Smooth muscle cell of the brain vasculature (primary cell): ENCODE measurements at places on chromosomes 1 and 21.

GRCh38 chr1:97144527-97144926, 422.9 kb downstream of the PTBP2 start:
- no peak for DNase-seq

- DNase-seq = no peak
These were observed 15.9 kb upstream of the IFNAR1 start for GRCh38 chr21:33308586-33309490.

DNA sequence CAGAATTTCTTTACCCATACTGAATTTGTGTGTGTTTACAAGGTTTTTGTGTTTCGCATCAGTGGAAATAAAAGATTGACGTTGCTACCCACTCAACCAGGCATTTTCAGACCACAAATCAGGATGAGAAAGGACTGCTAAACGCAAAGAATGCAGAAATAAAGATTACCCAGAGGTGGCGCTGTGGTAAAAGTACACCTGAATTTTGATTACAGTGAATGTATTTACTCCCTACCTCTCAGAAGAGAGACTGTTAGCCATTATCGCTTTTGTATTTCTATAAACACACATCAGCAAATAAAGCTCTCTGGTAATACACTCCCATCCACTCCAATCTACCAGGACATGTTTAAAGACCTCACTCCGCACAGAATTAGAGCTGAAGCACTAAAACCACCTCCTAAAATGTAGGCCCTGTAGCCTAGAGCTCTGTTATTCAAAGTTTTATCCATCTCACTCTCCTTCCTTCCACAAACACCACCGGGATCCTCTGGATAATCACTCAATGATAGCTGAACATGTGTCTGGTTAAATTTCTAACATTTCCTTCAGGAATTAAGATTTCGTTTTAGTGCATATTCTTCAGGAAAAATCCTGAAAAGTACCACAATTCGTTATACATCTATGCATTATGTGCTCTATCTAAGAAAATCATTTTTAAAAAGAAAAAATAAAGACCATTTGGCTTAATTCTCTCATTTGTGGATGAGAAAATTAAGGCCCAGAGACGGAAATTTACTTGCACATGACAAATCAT, 2.5 kb upstream of the LMO4 start:
- no peak for DNase-seq

- no peak for DNase-seq
These were observed 13.1 kb upstream of the FCER1A start for GRCh38 chr1:159289060-159289459.

GRCh38 chr1:201810466-201811216, 18.3 kb upstream of the IPO9 start:
- DNase-seq = no peak

DNA sequence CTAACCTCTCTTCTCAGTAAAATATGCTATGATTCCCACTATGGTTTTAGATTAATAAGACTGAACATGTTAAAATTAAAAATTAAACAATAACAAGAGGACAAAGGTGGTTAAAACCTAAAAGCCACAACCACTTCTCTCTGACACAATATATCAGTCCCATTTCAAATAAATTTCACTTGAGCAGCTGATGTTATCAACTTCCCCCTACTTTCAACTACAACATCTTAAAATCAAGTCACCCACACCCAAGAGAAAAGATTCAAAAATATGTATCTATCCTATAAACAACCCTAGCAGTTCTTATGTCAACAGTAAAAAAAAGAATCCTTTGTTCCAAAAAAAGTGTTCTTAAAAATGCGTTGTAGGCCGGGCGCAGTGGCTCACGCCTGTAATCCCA, 7.5 kb downstream of the PUM1 start:
- no peak for DNase-seq

- no peak for DNase-seq
These were observed 76.1 kb downstream of the AGO3 start for GRCh38 chr1:36006941-36007500.

DNA sequence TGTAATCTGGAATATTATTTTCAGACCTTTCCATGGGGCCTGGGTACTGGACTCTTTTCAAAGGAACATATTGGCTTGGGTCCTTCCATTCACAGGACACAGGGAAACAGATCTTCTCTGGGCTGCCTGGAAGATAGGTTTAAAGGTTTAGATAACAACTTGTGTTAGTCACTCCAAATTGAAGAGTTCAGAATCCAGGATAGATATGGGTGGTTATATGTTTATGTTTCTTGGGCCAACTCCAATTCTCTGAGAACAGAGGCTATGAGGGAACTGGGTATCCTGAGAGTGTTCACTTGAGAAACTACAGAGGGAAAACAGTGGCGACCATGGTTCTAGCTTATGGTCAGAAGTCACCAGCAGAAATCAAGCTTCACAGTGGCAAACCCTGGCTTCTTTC, 8.7 kb upstream of the PIGM start:
- DNase-seq = no peak

DNA sequence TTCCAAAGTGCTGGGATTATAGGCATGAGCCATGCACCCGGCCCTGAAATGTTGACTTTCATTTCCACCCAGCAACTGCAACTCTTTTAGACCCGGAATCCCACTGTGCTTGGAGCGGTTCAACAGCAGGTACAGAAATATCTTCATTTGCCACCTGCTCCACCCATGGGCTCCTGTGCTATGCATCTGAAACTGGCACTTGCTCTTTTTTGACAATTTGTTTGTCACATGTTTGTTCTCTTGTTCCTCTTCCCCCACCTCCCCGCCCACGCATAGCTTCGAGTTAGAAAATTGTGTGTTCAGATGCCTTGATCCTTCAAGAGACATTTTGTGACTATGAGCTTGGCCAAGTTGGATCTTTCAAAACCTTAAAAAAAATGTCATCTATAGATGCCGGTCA, 2.4 kb upstream of the IFNLR1 start:
- no peak for DNase-seq

- no peak for DNase-seq
These were observed 357.6 kb downstream of the TGFB2 start for GRCh38 chr1:218702775-218703174.

DNA sequence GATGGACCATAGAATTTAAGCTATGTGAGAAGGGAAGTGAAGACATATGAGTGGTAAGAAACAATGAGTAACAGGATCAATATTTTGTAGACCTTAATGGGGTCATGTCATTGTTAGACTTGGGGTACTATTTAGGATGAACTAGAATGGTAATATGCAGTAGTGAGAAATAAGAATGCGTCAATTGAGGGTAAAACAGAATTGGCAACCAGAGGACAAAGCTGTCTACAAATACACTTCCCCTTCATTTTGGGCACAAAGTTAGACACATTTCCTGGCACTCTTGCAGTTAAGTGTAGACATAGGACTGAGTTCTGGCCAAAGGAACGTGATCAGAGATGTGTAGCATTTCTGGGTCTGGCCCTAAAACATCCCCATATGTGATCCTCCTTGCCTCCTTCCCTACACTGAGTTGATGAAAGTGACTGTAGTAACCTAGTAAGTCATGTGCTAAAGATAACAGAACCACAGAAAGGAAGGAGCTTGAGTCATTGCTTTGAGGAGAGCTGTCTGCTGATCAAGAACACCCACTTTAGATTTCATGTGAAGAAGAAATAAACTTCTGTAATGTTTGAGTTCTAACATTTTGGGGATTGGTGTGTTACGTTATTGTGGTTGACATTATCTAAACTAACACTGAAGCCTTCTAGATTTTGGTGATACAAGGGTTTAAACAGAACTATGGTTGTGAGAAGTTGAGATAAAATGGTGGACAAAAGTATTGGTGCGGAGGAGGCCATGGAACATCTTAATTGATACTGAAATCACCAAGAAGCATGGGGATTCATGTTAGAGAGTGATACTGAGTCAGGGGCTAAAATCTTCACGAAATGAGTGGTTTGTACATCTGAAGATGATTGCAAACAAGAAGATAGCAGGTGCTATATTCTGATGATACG, 41.7 kb downstream of the CD55 start:
- no peak for DNase-seq

DNA sequence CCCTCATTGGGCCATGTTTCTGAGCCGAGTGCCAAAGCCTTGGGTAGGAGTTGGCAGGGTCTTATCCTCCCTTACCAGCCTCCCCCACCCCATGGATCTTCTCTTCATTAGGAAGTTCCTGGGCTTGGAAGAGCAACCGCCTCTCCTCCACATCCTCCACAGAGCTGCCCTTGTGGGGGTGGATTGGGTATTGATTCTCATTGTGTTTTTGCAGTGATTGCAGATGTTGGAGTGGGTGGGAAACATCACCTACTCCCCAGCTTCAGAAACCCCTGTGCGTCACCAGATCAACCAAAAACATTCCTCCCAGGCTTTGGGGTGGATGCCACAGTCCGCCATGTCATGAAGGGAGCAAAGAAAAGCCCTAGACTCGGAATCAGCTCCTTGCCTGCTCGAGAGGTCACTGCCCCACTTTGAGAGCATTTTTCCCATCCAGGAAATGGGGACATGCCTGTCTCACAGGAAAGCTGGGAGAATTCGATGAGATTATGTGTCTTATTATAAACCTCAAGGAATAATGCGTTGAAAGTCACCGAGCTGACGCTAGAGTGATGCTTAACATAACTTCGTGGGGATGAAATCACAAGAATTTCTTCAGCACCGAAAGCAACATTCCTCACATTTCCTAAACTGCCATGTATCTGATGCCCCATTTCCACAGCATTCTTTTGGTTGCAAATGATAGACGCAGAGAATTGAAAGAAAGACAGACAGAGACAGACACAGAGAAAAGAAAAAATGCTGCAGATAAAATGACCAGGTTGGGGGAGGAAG, 44.7 kb upstream of the ZBTB40 start:
- no peak for DNase-seq

- no peak for DNase-seq
These were observed 59.8 kb upstream of the PPP2R5A start for GRCh38 chr1:212225416-212225815.

DNA sequence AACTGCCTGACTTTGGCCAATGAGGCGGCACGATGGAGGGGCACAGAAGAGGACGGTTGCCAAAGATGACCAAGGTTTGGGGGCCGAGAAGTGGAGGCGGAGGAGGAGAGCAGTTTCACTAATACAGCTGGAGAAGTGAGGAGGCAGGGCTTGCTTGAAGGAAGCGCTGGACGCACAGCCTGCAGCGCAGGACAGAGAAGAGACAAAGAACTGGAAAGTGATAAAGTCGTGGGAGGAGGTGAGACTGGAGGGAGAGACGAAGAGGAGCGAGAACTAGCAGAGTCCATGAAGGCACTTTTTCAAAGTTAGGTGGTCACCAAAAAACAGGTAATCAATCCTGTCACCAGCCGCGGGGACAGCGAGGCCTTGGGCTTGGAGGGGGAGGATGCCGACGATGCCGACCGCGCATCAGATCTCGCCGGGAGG, 771 bp downstream of the PACC1 start:
- DNase-seq = no peak

GRCh38 chr1:112748396-112748795, 33.3 kb upstream of the PPM1J start:
- DNase-seq = no peak

GRCh38 chr21:43362321-43362791, 64.6 kb downstream of the SIK1 start:
- no peak for DNase-seq

DNA sequence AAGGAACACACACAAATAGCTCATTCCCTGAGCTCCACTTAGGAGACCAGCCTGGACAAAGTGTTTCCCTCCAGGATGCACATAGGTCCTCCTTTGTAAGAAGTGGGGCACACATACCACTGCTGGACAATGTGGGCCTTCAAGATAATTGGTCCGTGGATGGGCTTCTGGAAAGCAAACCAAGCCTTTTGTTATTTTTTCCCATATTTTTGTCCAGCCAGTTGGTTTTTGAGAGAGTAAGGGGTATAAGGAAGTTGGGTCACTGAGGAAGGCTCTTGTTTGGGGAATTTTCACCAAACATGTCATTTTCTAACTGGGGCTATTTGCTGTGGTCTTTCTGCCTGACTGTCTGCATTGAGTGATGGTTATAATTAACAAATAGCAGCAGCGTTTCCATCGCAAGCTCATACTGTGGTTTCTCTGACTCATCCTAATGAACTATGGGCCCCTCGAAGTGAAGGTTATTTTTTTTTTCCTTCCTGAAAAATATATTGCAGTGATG, 306.3 kb upstream of the DUSP10 start:
- DNase-seq = no peak

DNA sequence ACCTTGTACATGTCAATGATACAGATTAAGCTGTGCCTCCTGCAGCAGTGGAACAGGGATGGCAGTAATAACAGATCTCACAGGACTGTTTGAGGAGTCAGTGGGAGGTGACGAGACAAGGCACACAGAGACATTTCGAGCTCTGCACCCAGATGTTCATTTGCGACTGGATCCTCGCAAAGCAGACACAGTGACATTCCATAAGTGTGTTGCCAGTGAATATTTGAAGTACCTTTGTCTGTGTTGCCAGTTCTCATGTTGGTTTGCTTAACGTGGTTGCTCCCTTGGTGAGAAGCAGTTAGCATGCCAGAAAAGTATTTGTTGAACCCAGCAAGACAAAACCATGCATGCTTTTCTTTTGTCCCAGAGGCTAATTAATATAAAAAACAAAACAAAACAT, 67.0 kb downstream of the NID1 start:
- DNase-seq = no peak

GRCh38 chr1:109579491-109579890, 31.1 kb downstream of the GNAI3 start:
- no peak for DNase-seq
